ENCODE measurements at places on chromosomes 4 and X. TPM values are rescaled to one million over a fixed set of nuclear protein-coding genes. Genes with fewer than 3 reads are reported as not detected.

- no peak for DNase-seq
Measured at GRCh38 chr4:37821953-37822605, 4.4 kb upstream of the PGM2 start.

DNA sequence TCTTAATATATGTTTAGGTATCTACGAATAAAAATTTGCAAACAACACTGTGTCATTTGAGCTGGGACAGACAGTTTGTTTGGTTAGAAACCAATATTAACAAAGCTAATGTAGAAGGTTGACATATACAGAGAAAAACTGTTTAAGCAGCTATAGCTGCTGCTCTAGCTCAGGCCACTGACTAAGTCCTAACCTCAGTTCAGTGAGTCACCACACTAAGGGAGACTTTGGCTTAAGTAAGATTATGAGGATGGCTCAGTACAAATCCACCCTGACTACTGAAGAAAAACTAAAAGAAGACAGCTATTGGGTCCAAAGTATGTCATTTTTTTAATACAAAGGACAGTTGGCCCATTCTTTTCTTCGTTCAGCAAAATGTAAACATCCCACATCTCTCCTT is 717.3 kb upstream of the ACTRT1 start:
- no peak for DNase-seq

- no peak for DNase-seq
Measured at GRCh38 chr4:137514406-137515111, 17.7 kb downstream of the PCDH18 start.

DNA sequence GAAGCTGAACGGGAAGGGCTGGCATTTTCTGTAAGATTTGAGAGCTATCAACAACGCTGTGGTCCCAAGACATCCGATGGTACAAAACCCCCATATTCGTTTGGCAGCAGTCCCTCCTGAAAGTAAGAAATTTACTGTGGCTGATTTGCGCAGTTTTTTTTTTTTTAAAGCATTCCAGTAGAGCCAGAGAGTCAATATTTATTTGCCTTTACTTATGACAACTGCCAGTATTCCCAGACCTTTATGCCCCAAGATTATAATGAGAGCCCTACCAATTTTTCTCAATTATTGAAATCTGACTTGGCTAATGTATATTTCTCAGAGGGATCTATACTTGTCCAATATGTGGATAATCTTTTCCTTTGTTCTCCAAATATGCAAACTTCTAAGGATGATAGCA is 157.5 kb upstream of the SPIN4 start:
- DNase-seq = no peak

- no peak for DNase-seq
Measured at GRCh38 chr4:158322109-158322508, 111.8 kb downstream of the TMEM144 start.

DNA sequence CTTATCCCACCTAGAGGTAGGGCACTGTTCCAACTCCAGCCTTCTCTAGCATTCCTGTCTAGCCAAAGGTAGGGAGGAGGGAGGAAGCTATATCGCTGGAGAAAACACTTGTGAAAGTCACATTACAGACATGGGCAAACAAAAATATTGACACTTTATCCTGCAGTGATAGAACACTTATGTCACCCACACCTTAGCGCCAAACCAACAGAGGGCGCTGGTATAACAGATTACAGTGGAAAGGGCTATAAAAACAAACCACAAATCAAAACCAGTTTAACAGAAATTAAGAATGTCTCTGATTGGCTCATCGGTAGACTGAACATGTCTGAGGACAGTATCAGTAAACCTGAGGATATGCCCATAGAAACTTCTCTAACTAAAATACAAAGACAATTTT is 451.3 kb downstream of the TLL1 start:
- DNase-seq = no peak

DNA sequence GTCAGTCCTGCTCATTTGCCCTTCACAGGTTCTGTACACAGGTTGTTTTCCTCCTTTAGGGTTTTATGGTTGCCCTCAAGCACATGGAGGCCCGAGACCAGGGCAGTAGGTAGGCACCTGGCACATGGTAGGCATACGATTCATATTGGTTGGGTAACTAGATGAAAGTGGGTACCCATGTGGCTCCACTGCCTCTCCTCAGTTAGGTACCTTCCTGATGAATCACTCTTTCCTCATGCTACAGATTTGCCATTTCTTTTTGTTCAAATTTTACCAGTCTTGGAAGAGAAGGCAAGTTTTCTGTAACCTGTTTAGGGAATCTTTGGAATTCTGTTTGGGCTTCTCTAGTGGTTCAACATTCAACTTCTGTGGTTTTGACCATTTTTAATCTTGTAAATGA is 121.3 kb downstream of the FHIP1A start:
- no peak for DNase-seq

DNA sequence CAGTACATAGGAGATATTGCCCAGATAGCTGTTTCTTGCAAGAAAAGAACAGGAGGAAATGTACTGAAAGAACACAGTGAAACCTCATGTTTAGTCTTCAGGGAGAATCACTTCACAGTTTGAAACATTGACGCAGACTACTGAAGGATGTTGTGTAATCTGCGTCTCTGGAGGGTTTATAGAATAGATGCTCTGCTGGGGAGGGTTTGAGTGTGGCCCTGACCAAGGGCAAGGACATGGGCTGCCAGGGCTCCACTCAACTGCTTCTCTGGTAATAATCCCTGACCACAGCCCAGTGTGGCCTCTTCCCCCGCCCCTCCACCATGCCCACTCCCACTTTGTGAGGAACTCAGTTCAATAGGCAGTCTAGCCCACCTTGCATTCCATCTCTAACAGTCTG is 15.8 kb upstream of the ACE2 start:
- no peak for DNase-seq

DNA sequence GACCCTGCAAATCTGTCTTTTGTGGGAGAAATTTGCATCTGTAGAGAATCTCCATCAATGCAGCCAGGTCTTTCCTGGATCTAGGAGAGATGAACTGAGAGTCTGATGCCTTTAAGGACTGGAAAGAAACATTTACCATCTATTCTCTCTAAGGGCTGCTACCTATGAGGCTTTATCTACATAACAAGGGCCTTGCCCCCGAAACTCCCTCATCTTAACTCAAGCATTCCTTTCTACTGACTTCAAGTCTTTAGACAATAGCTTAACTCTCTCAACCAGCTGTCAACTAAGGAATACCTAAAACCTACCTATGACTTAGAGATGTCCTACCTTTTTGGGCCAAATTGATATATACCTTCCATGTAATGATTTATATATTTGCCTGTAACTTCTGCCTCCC is 32.1 kb downstream of the MAGEB17 start:
- DNase-seq = no peak

GRCh38 chr4:20085156-20085555 is 166.5 kb upstream of the SLIT2 start:
- DNase-seq = no peak

DNA sequence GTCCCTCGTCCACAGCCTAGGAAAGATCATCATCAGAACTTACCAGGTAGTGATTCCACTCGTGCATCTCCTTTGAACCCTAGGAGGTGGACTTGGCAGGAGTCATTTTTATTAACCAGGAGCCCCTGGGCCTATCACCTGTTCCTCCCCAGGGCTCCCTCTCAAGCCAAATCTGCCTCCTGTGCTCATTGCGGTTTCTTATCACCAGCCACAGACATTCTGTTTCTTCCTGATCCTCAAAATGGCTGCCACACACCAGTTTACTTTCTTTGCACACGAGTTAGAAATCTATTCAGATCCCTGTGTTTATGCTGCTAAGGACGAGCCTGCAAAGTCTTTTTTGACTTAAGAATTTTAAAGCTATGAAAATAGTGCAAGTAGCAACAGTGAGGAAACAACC is 354.5 kb upstream of the BOD1L1 start:
- no peak for DNase-seq

- DNase-seq = no peak
Measured at GRCh38 chr4:19831644-19832285, 419.9 kb upstream of the SLIT2 start.

DNA sequence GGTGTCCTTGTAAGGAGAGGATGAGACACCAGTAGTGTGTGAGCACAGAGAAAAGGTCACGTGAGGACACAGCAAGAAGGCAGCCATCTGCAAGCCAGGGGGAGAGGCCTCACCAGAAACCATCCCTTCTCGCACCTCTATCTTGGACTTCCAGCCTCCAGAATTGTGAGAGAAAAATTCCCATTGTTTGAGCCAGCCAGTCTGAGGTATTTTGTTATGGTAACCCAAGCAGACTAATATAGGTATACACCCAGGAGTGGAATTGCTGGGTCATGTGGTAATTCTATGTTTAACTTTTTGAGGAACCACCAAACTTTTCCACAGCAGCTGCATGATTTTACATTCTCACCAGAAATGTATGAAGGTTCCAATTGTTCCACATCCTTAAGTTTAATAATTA is 25.6 kb downstream of the ZDHHC9 start:
- no peak for DNase-seq

GRCh38 chrX:30865612-30866011 is 23.4 kb downstream of the TAB3 start:
- DNase-seq = no peak

GRCh38 chrX:39972340-39972739 is 125.4 kb downstream of the BCOR start:
- no peak for DNase-seq

DNA sequence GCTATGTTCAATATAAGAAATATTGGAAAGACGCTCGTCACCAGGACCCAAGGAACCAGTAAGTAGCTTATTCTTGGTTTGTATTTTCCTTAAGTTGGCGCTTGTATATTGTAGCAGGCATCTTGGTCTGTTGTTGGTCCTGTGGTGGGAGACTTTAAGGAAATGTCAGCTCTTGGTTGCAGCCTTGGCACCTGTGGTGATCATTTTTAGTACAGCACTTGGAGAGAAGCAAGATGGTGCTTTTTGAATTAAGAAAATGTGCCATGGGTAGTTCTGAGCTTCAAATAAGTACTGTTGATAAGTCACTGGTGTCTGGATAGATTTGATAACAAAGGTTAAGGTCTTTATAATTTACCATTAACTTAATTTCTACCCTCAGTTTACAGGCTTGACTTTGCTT is 1.1 kb downstream of the RPS3A start:
- no peak for DNase-seq

GRCh38 chr4:59553721-59554091 is 1646.4 kb upstream of the ADGRL3 start:
- no peak for DNase-seq

GRCh38 chr4:107876099-107876498 is 51.4 kb downstream of the SGMS2 start:
- no peak for DNase-seq

DNA sequence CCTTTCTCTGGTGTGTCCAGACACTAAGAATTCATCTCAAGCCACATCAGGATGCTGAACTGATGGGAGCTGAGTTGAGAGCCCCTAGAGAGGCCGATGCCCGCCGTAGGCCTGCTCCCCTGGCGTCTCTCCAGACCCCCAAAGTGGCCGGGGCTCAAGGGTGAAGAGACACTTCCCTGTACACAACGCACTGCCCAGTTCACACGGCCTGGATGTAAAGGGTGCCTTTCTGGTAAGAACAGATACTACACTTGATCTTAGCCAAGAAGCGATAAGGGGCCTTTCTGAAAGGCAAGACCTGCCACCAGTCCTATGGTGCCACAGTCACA is 5.1 kb upstream of the TREX2 start:
- DNase-seq = no peak

GRCh38 chrX:96861218-96861617 is 22.5 kb upstream of the RPA4 start:
- DNase-seq = no peak

- DNase-seq = no peak
Measured at GRCh38 chr4:72886602-72887001, 182.9 kb downstream of the COX18 start.

DNA sequence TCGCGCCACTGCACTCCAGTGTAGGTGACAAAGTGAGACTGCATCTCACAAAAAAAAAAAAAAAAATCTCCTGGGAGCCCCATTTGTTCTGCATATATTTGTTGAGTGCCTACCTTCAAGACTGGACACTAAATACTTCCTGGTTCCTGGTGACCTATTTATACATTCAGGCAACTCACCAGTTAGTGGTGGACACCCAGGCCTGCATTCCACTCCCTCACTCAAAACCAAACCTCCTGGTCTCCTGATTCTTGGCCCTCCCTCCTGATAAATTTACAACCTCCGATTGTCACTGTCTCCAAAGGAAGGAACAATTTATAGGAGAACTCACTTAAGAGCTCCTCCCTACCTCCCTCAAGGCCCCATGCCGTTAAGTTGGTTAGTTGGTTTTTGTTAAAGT is 3.1 kb downstream of the SYAP1 start:
- no peak for DNase-seq

GRCh38 chrX:148588649-148589310 is 88.4 kb downstream of the AFF2 start:
- DNase-seq = no peak

DNA sequence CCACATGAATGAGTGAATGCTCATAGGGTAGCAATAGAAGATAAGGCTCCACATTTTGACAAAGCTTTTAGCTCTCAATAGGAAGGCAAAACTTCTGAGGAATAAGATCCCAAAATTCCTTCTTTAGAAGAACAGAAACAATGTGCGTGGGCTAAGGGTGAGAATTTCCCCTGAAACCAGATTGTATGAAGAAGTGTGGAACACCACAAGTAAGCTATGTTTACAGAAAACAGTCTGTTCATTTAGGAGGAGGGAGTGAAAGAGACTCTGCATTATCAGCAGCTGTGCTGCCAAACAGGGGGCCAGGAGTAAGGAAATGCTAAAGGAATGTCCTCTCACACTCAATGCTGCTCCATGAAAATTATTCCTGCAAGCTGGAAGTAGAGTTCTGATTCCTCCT is 851.6 kb downstream of the CENPC start:
- no peak for DNase-seq

DNA sequence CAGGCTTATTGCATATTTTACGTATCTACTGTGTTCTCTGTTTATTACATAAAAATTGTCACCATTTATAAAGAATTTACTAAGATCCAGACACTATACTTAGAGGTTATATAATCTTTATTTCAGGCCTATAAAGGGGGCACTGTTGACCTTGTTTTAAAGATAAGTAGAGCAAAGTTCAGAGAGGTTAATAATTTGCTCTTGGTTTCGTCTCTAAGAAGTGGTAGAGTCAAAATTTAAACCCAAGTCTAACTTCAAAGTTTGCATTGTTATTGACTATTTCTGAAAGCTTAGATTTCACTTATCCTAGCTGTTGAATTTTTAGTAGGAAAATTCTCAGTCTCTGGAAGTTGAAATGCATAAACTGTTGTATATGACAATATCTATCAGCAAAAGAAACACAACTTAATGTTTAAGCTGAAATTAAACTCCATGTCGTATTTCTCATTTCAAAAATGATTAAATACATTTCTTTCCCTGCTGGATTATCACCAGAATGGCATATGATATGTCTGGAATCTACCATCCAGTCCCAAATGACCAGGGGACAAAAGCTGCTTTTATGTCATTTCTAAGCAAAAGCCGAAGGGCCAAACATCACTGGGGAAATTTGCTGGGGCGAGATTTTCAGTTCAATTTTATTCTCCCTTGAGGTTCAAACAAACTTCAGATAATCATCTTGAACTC is 138.4 kb downstream of the SLC7A11 start:
- no peak for DNase-seq

- DNase-seq = no peak
Measured at GRCh38 chrX:69158166-69158980, 6.9 kb downstream of the PJA1 start.

PLXNA3 gene
- total RNA-seq = 69.5 TPM

GPM6B gene
- total RNA-seq = not detected

IL2RG gene
- total RNA-seq = 264 TPM

F8A2 gene
- not detected for total RNA-seq

RBMXL3 gene
- total RNA-seq = not detected

GAGE12F gene
- not detected for total RNA-seq

ZC4H2 gene
- 7.2 TPM for total RNA-seq

XPNPEP2 gene
- 0.07 TPM for total RNA-seq

RAI2 gene
- not detected for total RNA-seq
